NCI-H2107 (cell line): ENCODE measurements at places on chromosomes 2 and 18.

DNA sequence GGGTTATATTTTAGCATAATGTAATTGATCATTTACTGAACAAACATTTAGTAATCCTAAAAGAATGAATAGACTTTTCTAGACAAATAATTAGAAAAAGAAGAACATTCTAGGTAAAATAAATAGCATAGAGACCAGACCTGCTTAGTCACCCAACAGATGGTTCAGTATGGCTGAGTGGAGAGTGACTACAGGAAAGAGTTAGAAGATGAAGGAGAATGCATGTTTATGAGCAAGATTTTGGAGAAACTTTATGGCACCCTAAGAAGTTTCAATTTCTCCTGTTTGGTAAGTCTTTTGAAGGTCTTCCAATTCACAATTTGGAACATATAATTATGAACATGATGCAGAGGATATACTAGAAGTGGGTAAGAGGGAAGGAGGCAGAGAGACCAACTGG, 32.9 kb downstream of the FAP start:
- DNase-seq: no peak

DNA sequence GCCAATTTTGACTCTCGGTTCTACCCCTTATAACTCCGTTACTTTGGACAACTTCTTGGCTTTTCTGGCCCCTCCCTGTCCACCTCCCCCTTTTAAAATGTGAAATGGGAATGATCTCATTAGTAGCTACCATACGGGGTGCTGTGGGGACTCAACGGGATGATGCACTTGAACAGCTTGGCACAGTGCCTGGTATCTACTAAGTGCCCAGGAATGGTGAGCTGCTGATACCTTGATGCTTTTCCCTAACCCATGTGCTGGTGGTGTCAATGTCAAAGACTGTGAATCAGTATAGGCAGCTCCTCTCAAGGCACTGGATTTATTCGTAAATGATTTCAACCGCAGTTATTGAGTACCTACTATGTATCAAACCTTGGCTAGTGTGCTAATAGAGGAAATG, 204.2 kb downstream of the LOXHD1 start:
- peak; percentile 29 for DNase-seq

DNA sequence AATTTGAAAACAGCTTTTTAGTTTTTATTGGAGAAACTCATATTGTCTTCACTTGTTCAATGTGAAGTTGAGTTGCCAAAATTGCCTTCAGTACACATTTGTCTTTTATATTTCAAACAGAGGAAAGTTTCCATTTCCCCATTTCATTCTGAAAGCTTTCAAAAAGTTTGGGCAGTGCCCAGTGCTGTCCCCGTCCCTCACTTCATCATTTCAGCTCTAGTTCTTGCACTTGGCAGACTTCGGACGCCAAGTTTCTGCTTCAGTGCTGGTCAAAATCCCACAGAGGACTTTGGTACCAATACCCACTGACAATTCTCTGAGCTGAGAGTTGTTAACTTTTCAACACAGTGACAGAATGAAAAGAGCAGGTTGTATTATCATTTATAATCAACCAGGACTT, 43.4 kb upstream of the AQP4 start:
- no peak for DNase-seq

- no peak for DNase-seq
Measured at GRCh38 chr2:203673933-203674332, 32.5 kb upstream of the CD28 start.

DNA sequence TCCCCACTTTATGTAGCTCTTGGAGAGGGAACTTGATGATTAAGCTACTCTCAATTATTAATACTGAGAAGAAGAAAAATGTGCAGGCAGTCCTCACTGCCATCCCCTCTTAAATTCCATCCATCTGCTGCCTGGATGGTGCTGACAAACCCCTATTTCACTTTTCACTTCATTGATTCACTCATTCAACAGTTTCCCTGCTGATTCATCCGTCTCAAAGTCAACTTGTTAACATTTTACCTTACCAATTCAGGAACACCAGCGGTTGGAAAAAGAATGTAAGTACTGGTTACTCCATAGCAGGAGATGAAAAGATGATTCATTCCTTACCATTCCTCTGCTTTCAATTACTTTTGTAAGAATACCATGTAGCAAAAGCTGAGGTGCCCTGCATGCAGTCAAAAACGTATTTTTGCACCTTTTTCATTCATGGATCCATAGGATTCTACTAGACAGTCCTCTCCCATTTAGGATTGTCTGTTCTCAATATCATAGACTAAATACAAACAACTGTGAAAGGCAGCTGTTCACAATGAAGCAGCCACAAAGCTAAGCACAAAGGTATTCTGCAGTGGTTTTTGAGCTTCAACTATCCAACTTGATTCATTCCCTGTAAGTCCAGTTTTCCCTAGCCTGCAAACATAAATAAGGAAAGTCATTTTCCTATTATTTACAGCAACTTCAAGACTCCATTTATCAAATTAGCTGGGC, 262.0 kb downstream of the MREG start:
- DNase-seq: no peak

- no peak for DNase-seq
Measured at GRCh38 chr18:74310411-74310810, 5.2 kb upstream of the C18orf63 start.

DNA sequence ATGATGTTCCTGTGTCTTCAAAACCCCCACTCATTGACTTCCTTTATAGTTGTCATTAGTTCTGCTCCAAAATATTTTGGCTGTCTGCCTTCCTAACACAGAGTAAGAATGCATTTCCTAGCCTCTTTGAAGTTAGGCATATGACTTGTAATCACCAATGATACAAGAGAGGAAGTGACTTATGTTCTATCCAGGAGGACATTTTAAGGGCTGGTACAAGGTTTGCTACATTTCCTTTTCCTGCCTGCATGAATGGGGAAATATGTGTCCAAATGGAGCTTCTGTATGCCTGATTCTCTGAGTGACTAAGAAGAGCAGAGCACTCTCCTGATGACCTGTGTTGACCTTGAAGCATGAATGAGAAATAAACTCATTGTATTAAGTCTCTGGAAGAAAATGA, 115.1 kb downstream of the PLCL1 start:
- no peak for DNase-seq

GRCh38 chr2:42947809-42948600, 155.6 kb upstream of the HAAO start:
- no peak for DNase-seq

DNA sequence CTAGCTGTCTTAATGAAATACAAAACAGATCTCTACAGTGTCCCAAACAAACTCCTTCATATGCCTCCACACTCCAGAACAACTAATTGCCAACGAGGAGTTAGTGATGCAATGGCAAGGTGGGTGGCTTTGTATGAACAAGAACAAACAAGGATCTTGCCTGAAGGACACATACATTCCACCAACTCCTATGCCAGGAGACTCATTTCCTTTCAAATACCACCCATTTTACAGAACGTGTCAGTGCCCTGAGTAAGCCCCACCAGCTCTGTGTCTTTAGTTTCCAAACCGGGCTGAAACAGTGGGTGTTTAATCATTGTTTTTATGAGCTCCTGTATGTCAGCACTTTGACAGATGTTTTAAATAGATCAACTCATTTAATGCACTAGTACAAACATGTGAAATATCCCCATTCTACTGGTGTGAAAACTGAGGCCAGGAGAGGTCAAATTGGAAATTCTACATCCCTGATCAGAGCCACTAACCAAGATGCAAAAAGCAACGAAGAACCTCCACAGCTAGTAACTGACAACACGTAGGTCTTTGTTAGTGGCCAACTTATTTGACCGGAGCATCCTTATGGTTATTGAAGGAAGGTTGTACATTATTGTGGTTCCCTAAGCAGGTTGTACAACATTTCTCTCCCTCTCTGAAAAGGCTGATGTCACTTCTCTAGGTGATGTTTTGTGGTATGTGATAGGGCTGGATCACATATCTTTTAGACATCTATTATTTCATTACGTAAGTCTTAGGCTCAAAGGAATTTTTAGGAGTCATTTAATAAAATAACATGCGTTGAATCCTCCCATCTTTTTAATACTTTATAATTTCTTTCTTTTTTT, 534.9 kb upstream of the TNP1 start:
- DNase-seq: no peak

- DNase-seq: peak; percentile 31
Measured at GRCh38 chr2:222076973-222077690, 221.7 kb downstream of the PAX3 start.

DNA sequence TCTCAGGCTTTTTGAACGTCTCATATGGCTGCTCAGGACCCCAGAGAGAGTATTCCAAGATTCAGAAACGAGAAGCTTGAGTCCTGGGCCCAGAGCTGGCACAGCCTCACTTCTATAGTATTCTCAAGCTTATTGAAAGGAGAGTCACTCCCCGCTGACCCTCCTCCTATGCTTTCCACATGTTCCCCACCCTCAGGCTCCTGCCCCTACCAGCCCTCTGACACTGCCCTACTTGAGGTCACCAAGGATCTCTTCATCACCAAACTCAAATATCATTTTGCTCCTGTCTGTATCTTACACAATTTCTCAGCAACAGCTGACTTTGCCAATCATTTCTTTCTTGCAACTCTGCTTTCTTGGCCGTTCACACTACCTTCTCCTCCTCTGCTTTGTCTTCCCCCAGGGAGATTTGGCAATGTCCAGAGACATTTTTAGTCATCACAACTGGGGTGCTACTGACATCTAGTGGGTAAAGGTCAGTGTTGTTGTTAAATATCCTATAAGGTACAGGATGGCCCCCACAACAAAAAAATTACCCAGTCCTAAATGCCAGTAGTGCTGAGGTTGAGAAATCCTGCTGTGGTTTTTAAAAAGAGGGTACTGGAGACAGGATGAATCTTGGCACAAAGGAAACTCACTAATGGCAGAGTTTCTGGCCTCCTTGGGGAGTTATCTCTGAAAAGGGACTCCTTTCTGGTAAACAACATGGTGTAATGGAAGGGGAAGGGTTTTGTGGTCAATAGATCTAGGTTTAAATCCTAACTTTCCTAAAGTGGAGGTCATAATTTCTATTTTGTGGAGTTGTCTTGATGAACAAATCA, 26.9 kb upstream of the INSIG2 start:
- no peak for DNase-seq

DNA sequence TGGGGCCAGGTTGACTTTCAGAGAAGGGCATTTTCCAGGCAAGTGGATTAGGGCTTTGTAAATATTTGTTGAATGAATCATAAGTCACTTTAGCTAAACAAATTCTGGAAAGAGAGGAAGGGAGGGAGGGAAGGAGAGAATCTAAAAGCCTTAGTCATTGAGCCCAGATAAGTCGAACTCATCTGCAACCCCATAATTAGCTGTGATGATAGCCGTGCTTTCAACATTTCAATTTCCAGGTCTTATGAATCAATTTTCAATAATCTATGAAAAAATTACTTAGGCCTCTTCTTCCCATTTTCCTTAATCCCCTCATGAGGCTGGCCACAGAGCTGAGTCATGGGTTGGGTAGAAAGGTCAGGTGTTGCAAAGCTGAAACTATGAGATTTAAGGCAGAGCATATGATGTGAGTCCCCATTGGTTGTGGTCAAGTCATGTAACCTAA, 111.9 kb upstream of the MAPRE2 start:
- DNase-seq: no peak

- DNase-seq: no peak
Measured at GRCh38 chr2:190911813-190912212, 31.2 kb downstream of the GLS start.

DNA sequence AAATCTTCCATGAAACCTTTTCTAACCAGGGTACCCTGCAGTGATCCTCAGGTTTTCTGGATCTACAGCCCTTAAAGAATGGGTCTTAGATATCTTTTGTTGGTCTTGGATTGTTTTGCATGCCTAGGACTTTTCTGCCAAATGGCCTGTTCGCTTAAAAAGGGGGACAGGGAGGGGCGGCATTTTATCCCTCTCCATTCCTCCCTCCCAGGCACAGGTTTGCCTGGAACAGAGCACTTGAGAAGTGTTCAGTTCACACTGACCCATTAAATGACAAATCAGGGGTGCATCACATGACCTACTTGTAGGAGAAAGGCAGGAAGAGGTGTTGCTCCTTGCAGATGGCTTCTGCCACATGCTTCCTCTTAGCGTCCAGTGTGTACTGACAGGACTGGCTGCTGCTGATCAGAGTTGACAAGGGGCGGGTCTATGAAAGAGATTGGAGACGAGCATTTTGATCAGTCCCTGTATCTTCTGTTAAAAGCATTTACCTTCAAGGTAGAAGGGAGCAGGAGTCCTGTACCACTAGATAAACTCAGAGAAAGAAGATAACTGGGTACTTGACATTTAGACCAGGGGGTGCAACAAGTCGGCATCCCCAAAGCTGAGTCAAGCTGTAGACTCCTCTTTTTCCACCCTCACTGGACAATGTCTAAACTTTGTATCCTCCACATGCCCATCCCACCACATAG, 8.4 kb downstream of the APOB start:
- no peak for DNase-seq

- DNase-seq: no peak
Measured at GRCh38 chr2:112050316-112050715, 4.8 kb upstream of the TMEM87B start.

DNA sequence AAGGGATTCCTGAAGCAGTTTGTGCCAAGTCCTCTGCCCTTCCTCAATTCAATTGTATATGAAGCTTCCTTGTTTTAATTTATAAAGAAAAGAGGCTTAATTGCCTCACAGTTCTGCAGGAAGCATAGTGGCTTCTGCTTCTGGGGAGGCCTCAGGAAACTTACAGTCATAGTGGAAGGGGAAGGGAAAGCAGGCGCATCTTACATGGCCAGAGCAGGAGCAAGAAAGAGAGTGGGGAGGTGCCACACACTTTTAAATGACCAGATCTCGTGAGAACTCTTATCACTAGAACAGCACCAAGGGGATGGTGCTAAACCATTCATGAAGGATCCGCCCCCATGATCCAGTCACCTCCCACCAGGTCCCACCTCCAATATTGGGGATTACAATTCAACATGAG, 114.2 kb downstream of the SGPP2 start:
- no peak for DNase-seq

GRCh38 chr2:165078913-165079312, 123.6 kb upstream of the SLC38A11 start:
- DNase-seq: no peak

GRCh38 chr18:48408111-48408726, 964 bp downstream of the ZBTB7C start:
- no peak for DNase-seq

- no peak for DNase-seq
Measured at GRCh38 chr2:40421631-40422297, 30.1 kb downstream of the SLC8A1 start.

DNA sequence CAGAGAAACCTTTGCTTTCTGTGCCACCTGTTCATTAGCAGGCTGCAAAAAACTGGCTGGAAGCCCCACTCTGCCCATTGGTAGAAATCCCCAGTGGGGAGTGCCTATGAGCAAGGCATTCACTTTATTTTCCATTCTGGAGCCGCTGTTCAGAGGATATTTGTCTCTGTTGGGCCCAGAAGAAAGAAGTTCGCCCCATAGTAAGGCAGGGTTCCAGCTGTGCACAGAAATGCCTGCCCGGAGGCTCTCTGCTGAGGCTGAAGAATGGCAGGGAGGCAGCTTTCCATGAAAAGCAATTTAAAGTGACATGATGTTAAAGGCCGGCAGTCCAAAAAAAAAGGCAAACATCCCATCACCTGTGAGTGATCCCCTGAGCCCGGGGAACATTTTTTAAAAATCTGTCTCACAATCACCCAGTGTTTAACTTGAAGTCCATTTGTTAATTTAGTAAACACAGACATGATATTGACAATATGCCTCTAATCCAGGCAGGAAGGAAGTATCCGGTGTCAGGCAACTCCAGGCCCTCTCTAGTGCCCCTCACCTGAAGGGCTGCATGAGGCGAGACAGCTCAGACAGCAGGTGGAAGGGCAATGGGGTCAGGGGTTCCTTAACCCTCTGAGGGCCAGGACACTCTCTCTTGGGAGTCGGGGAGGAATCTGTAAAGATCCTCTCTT, 265.1 kb upstream of the SIX2 start:
- DNase-seq: peak; percentile 7
